IMR-90 (cell line): ENCODE measurements at places on chromosomes 7 and 10. TPM values are rescaled to one million over a fixed set of nuclear protein-coding genes. Genes with fewer than 3 reads are reported as not detected.

Gene PLCE1
- total RNA-seq: 3.9 and 4.5 TPM in 2 replicates

Gene ADAM22
- under 0.01 and 0.18 TPM in 2 replicates for total RNA-seq

Gene SUGCT
- total RNA-seq: 5.9 and 7.5 TPM in 2 replicates

Gene GIMAP7
- total RNA-seq: not detected in 2 replicates

Gene C10orf62
- not detected in 2 replicates for total RNA-seq

Gene PPP1R3A
- not detected in 2 replicates for total RNA-seq

Gene ATRNL1
- total RNA-seq: 0.18 and 0.56 TPM in 2 replicates

Gene EVX1
- not detected in 2 replicates for total RNA-seq

Gene BTBD16
- not detected in 2 replicates for total RNA-seq

Gene MAD1L1
- 40.9 and 41.7 TPM in 2 replicates for total RNA-seq

Gene ARMC10
- 21.0 and 32.5 TPM in 2 replicates for total RNA-seq

Gene STK32C
- total RNA-seq: 5.0 TPM in 2 replicates

Gene NRG3
- total RNA-seq: not detected in 2 replicates

Gene WIPF3
- total RNA-seq: not detected in 2 replicates

Gene FLNC
- 116 and 139 TPM in 2 replicates for total RNA-seq

Gene LRIT1
- total RNA-seq: not detected in 2 replicates

Gene GDI2
- 396 and 608 TPM in 2 replicates for total RNA-seq

Gene CPVL
- total RNA-seq: not detected in 2 replicates

Gene PNLIPRP1
- total RNA-seq: not detected in 2 replicates

Gene GDF2
- under 0.01 TPM in 1 of 2 replicates, not detected in the other for total RNA-seq

Gene THNSL1
- total RNA-seq: 2.0 and 3.6 TPM in 2 replicates

Gene CNPY1
- total RNA-seq: not detected in 2 replicates

Gene MKI67
- total RNA-seq: 36.4 and 39.2 TPM in 2 replicates

Gene PILRA
- total RNA-seq: not detected in 2 replicates

Gene METTL27
- total RNA-seq: 1.7 and 2.3 TPM in 2 replicates

Gene HOXA3
- total RNA-seq: 0.83 and 0.90 TPM in 2 replicates

Gene ANTXRL
- total RNA-seq: not detected in 2 replicates
